WTC11 (cell line): ENCODE measurements at places on chromosomes 16 and 17. TPM values are rescaled to one million over a fixed set of nuclear protein-coding genes. Genes with fewer than 3 reads are reported as not detected.

GRCh38 chr16:4017807-4018206 is 98.4 kb downstream of the ADCY9 start:
- H3K4me1 ChIP-seq, result peaks cover 29% of the 10 kb centered on the region
- H3K36me3 ChIP-seq, result no peaks in the 10 kb centered on the region
- no peak overlapping the region for H3K4me3 ChIP-seq
- H3K27me3 ChIP-seq, result no peaks in the 10 kb centered on the region
- DNase-seq, result no peak
- no peak overlapping the region for H3K27ac ChIP-seq

GRCh38 chr17:71071837-71072236 is 902.5 kb downstream of the KCNJ2 start:
- no peak overlapping the region for H3K4me3 ChIP-seq
- H3K27ac ChIP-seq, result no peak overlapping the region
- H3K27me3 ChIP-seq, result no peaks in the 10 kb centered on the region
- DNase-seq, result no peak

TBC1D3G gene
- total RNA-seq, result not detected in 3 replicates

LDAF1 gene
- 34.6 to 42.8 TPM (median 36.4 TPM) in 3 replicates for total RNA-seq

MT1H gene
- total RNA-seq, result 122 to 164 TPM (median 159 TPM) in 3 replicates
